ENCODE measurements at places on chromosomes 7 and 10. TPM values are rescaled to one million over a fixed set of nuclear protein-coding genes. Genes with fewer than 3 reads are reported as not detected.

CDC14C gene
- 0.06 TPM for total RNA-seq

MRLN gene
- total RNA-seq, result not detected

SRRT gene
- total RNA-seq, result 44.3 TPM

EEPD1 gene
- total RNA-seq, result 9.4 TPM

ODAD2 gene
- 1.8 TPM for total RNA-seq

- DNase-seq, result no peak
Observed at GRCh38 chr7:10471280-10472058, 502.2 kb upstream of the PHF14 start.

DNA sequence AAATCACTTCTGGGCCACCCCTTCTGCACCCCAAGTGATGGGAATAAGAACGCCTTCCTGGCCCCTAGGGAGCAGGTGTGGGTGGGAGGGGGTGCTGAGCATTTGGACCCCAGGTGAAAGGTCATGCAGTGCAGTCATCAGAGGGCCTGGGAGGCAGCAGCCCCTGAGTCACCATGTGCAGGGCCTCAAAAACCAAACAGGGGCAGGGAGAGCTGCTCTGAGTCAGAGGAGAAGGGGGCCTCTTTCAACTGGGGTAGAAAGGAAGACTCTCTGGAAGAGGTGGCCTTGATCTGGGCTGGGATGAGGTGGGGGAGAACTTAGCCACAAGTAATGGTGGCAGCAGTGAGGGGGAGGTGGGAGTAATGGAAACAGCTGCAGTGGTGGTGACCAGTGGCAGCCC lies 164.3 kb downstream of the BUB3 start:
- no peak for DNase-seq

GRCh38 chr10:31808258-31809218 lies 120.1 kb downstream of the ARHGAP12 start:
- DNase-seq, result peak; percentile 32

GRCh38 chr10:103793429-103793828 lies 61.9 kb downstream of the SH3PXD2A start:
- no peak for DNase-seq

GRCh38 chr10:13146379-13146778 lies 15.0 kb upstream of the MCM10 start:
- no peak for DNase-seq

DNA sequence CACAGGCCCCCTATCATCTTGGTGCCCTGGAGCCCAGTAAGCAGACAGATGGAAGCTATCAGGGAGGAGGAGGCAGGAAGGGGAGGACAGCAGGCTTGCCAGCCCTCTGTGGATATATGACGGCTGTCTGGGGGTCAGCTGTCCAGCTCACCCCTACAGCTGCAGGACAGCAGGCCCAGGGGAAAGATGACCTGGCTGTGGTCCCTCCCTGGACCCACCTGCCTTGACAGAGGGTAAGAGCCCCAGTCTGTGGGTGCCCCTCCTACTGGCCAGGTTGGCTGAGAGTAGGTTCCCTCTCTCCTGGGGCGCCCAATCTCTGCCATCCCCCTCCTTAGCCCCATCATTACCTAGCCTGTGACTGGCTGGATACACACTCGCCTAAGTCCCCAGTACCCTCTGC lies 62.5 kb downstream of the C10orf143 start:
- DNase-seq, result no peak

- no peak for DNase-seq
Observed at GRCh38 chr7:5533821-5534367, 110.3 kb upstream of the TNRC18 start.

GRCh38 chr10:118259288-118259906 lies 82.7 kb downstream of the FAM204A start:
- DNase-seq, result peak; percentile 45

GRCh38 chr10:112913661-112914287 lies 36.3 kb upstream of the TCF7L2 start:
- DNase-seq, result no peak
